Activated CD8-positive, alpha-beta memory T cell treated with anti-CD3 and anti-CD28 coated beads for 1 hour (primary cell): ENCODE measurements at places on chromosomes 16 and 17.

GRCh38 chr17:15456972-15457722 lies 10.3 kb downstream of the CDRT4 start:
- no peak for DNase-seq

GRCh38 chr17:61488878-61489718 lies 36.9 kb downstream of the TBX4 start:
- DNase-seq, result no peak

DNA sequence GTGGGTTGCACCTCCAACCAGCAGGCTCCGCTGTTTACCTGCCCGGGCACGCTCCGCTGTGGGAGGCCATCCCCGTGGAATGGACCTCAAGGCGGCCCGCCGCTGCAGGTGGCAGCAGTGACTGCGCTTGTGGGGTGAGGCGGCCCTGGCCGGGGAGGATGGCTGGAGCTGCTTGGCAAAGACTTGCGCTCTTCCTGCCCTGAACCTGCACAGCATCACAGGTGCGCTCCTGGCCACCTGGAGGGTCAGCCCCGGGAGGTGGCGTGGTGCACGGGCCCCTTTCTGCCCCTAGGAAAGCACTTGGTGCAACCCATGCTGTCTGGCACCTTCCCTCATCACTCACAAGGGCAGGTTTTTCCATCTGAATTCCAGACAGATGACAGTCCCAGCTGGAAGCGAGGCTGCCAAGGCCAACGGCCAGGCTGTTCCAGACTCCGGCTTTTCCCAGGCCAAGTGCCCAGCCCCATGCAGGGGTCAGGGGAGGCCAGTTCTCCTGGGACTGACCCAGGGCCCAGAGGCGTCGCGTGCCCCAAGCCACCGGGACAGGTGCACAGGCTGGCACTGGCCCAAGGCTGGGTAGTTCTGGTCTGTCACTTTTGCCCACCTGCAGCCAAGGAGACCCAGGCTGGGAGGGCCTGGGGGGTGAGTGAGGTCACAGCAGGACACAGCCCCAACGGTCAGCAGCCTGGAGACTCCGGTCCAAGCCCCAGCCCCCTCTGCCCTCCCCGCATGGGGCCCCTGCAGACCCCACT lies 13.3 kb downstream of the UTS2R start:
- DNase-seq, result no peak

DNA sequence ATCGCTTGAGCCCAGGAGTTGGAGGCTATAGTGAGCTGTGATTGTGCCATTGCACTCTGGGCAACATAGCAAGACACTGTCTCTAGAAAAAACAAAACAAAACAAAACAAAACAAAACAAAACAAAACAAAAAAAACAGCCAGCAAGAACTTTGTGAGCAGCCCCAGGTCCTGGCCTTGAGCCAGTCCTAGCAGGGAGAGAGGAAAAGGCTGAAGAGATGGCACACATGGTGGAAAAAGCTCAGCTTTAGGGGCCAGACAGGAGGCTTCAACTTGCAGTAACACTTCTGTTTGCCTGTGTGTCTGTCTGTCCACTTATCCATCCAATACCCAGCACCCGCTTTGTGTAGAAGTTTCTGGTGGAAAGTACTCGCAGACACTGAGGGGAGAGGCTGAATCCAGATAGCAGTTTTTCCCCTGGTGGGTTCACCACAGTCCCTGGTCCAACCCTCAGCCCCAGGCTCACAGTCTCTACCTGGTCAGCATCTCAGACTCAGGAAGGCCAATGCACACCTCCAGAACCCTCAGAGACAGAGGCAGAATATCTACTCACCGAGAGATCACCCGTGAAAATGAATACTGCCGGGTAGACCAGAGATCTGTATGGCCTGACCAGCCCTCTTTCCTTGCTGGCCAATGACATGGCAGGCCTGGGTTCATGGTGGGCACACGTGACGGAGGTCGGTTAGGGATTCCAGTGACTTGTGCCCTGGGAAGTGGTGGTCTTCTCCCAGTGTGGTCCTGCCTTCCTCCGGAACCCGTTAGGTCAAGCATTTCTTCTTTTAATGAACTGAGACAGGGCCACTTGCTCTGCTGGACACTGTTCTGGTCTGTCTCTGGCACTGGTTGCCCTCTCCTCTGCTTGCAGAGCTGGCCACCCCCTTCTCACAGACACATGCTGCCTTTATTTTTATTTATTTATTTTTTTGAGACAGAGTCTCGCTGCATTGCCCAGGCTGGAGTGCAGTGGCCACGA lies 79.5 kb upstream of the DNAJA2 start:
- no peak for DNase-seq

DNA sequence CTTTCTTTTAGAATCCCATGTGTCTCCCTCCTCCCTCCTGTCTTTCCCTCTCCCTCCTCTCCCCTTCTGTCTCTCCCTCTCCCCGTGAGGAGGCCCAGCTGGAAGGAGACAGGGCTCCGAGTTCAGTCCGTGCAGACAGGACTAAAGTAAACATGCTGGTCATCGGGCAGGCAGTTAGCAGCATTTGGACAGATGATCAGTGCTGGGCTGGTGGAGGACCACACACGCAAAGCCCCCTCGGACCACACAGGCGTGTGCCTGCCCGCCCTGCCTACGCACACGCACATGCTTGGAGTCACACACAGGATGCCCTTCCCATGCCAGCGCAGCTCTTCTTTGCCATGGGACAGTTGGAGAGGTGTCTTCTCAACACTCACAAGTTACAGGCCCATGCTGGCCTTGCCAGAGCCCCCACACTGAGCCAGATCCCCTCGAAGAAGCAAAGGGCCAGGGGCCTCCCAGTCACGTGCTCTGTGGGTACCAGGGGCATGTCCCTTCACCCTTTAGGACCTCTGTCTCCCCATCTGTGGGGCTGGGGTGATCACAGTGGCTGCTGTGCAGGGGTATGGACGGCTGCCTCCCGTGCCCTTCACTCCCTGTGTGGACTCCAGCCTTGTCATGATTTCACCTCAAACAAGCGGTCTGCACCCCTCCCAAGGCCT lies 215.7 kb upstream of the FOXF1 start:
- DNase-seq, result no peak

GRCh38 chr17:9244066-9245052 lies 223.0 kb downstream of the NTN1 start:
- no peak for DNase-seq

DNA sequence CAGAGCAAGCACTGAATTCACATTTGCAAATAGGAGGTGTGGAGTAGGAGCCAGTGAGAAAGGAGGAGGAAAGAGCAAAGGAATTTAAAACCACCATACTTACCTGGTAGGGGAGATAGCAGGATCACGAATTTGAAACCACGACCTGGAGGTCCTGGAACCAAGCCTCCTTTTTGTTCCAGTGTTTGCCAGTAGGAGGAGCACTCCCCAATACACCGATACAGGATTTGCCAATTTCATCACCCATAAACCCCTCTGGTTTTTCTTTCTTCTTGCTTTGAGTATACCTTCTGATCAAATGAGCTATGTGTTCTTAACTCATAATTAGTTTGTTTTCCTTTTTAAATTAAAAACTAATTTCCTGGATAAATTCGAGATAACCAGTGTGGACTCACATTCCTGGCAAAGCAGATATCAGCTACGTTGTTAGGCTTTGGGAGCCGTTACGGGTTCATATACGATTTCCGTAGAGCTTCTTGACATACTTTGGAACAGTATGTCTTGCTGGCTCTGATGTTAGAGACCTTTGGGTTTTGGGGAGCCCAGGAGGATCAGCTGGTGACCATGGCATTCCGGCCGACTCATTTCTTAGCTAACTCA lies 22.7 kb downstream of the BCO1 start:
- no peak for DNase-seq

DNA sequence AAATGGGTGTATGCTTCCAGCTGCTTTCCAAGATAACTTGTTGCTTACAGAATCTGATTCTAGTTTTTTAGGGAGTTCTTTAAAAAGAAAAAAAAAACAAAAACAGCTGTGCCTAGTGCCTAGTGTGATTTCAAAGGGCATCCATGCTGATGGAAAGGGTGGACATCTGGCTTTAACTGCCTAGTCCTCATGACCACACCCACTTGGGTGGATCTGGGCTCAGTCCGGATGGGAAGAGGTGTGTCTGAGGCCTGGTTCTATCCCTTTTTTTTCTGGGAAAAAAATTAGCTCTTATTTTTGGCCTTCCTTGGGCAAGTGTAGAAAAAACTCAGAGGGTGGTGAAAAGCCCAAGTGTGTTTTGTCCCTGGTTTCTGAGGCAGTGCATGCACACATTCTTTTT lies 132.3 kb upstream of the CDH11 start:
- no peak for DNase-seq

DNA sequence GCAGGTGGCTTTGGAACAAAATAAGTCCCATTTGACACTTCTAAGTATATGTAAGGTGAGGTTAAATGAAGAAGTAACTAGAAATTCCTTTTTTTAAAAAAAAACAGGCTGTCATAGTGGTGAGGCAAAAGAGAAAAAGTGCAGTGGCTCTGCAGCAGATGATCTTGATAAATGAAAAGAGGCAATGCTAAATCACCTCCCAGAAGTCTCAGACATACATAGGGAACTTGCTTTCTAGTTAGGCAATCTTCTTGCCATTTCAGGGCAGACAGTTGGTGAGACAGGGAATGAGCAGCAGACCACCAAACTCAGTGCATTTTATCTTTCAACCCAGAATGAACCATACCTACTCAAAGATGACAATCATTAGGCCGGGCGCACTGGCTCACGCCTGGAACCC lies 90.8 kb downstream of the MYO1D start:
- DNase-seq, result no peak

- DNase-seq, result no peak
These were observed 2.8 kb downstream of the NOS2 start for GRCh38 chr17:27797390-27798091.

- no peak for DNase-seq
These were observed 58.3 kb downstream of the NT5M start for GRCh38 chr17:17361543-17361866.

GRCh38 chr17:42403150-42403549 lies 14.9 kb upstream of the STAT3 start:
- no peak for DNase-seq

GRCh38 chr17:73343739-73344454 lies 32.1 kb upstream of the CDC42EP4 start:
- no peak for DNase-seq

- no peak for DNase-seq
These were observed 42.5 kb downstream of the DNAH17 start for GRCh38 chr17:78534492-78535272.

DNA sequence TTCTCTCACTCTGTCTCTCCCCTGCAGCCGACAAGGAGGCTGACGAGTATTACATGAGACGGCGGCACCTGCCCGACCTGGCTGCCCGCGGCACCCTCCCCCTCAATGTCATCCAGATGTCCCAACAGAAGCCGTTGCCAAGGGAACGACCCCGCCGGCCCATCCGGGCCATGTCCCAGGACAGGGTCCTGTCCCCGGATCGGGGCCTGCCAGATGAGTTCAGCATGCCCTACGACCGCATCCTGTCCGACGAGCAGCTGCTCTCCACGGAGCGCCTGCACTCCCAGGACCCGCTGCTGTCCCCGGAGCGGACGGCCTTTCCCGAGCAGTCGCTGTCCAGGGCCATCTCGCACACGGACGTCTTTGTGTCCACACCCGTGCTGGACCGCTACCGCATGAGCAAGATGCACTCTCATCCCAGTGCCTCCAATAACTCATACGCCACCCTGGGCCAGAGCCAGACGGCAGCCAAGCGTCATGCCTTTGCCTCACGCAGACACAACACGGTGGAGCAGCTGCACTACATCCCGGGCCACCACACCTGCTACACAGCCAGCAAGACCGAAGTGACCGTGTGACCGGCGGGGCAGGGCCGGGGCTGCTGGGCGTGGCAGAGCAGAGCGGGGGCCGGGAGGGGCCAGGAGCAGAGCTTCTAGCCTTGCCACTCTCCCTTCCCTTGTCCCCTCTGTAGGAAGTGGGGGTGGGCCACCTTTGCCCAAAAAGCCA lies 40.4 kb upstream of the DNAH9 start:
- DNase-seq, result no peak

GRCh38 chr17:8991514-8992285 lies 26.2 kb upstream of the PIK3R5 start:
- peak; percentile 32 for DNase-seq

DNA sequence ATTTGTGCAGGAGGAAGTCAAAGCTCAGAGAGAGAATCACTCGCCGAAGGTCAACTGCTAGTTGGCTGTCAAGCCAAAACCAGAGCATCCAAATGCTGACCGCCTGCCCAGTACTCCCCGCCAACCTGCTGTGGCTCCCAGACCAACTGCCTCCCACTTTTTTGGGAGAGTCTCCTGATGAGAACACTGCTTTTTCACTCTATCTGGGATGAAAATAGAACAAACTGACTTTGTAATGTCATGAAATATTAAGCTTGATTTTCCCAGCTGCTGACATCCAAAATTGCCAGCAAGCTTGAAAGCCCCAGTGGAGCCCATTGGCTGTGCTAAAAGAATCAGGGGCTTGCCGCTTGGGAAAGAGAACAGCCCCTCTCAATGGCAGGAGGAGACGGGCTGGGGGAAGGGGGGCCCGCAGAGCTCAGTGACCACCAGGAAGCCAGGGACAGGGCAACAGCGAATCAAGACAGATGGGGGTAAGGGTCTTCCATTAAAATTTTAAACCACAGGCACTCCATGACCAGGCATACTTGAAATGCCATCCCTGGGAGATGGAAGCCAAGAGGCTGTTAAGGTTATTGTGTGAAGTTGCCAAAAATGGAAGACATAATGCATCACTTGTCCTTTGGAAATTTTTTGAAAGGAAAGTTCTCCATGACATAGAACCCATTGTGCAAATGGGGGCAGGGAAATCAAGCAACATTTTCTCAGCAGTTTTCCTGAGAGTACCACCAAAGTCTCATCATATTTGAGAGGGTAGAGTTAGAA lies 125.7 kb upstream of the CDH5 start:
- DNase-seq, result no peak

- DNase-seq, result no peak
These were observed 257.3 kb downstream of the CA10 start for GRCh38 chr17:51901242-51901641.

GRCh38 chr17:2337544-2338314 lies 428 bp downstream of the SGSM2 start:
- no peak for DNase-seq

DNA sequence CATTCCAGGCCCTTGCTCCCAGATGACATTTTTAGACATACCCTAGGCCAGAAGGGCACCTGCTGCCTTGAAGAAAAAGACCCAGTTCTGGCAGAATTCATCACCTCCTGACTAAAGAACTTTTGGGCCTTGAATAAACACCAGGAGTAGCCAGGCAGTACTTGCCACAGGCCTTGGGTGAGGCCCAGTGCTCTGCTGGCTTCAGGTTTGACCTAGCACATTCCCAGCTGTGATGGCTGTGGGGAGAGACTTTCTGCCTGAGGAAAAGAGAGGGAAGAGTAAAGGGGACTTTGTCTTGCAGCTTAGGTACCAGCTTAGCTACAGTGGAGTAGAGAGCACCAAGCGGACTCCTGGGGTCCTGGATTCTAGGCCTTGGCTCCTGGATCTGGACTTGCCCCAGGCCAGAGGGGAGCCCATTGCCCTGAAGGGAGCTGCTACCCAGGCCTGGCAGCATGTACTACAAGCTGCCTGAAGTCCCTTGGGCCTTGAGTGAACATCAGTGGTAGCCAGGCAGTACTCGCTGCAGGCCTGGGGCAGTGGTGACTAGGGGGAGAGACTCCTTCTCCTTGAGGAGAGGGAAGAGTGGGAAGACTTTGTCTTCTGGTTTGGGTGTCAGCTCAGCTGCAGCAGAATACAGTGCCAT lies 44.3 kb downstream of the ABCA8 start:
- DNase-seq, result no peak
